Bladder microvascular endothelial cell (primary cell): ENCODE measurements at places on chromosomes 3 and 15. TPM values are rescaled to one million over a fixed set of nuclear protein-coding genes. Genes with fewer than 3 reads are reported as not detected.

Gene NLGN1
- total RNA-seq: 1.3 and 4.0 TPM in 2 replicates

Gene C3orf20
- total RNA-seq: not detected in 2 replicates

Gene GABRB3
- total RNA-seq: under 0.01 TPM in 1 of 2 replicates, not detected in the other

Gene PIF1
- 5.9 and 13.4 TPM in 2 replicates for total RNA-seq

Gene ECE2
- total RNA-seq: not detected in 2 replicates

Gene CRYGS
- total RNA-seq: 0.49 and 2.4 TPM in 2 replicates

Gene PP2D1
- not detected in 2 replicates for total RNA-seq

Gene CORO2B
- 0.32 and 2.1 TPM in 2 replicates for total RNA-seq

Gene AADACL2
- total RNA-seq: not detected in 2 replicates

Gene NR2E3
- 0.50 TPM in 1 of 2 replicates, not detected in the other for total RNA-seq

Gene COL6A5
- not detected in 2 replicates for total RNA-seq
